ENCODE measurements at places on chromosomes 7 and 10.

DNA sequence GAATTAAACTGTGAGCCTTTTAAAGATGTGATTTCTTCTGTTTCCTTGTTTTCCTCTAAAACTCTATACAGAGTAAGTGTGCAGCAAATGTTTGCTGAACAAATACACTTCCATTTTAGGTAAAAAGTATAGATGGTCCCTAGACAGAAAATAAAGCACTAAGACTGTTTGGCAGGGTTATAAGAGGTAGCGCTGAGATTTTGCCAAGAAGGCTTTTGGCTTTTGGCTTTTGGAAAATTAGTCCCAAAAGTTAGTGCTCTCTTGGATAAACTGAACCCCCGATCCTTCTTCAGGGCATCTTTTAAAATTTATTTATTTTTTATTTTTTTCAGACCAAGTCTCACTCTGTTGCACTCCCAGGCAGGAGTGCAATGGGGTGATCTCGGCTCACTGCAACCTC, 175.7 kb upstream of the NRP1 start:
- DNase-seq: no peak

- no peak for DNase-seq
Observed at GRCh38 chr7:151819866-151820265, 57.0 kb downstream of the PRKAG2 start.

DNA sequence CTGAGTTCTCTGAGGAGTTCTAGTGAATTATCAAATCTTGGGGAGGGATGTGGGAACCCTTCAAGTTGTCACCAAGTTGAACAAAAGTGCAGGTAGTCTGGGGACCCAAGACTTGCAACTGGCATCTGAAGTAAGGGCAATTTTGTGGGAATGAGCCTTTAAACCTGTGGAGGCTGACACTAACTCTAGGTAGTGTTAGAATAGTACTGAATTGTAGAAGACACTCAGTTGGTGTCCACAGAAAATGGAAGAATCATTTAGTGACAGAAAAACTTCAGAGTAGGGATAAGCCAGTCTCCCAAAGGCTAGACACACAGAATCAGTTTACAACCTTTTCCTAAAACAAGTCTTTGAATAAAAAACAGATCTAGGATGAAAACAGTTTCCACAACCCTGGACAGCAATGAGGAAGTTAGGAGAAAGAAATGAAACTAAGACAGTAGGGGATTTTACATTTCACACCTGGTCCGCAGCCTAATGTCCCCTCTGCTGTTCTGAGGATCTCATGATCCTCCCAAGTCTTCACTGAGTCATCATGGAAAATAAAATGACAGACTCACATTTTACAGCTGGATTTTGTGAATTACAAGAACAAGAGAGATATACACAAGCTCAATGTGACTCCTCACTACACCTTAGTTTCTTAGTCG, 23.0 kb upstream of the ING3 start:
- no peak for DNase-seq

- no peak for DNase-seq
Observed at GRCh38 chr10:100186253-100187212, 704 bp upstream of the ERLIN1 start.

GRCh38 chr7:2522780-2523433, 3.3 kb downstream of the LFNG start:
- DNase-seq: peak; percentile 35

- DNase-seq: peak; percentile 41
Observed at GRCh38 chr7:43583424-43584194, 701 bp downstream of the STK17A start.

DNA sequence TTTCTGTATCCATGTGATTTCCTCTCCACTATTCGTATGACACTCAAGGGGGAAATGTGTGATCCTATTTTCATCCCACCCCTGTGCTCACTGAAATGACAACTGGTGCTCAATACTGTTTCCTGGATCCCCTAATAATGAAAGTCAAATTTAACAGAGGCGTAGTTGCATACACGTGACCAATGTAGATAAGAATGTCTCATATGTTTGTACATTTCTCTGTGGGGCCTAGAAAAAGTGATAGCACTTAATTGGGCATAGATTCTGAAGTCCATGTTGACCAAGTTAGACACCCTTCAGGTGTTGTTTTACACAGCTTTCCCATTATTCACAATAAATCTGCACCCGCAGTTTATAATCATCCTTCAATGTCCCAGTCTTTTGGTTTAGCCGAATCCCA, 59.1 kb downstream of the JAZF1 start:
- DNase-seq: no peak

DNA sequence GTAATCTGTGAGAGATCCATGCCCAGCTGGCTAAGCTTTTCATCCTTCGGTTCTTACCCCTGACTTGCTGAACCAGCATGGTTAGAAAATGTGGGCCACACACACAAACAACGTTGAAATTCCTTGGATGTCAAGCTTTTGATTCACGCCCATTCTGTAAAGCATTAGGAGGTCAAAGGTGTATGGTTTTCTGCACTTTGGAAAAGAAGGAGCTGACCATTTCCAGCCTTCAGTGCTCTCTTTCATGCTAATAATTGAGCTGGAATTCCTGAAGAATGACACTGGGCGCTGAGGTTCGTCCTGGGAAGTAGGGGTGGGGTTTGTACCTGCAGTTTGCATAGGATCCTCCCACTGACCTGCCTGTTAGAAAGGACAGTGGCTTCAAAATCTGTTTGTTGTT, 23.1 kb downstream of the KLF6 start:
- DNase-seq: no peak

- no peak for DNase-seq
Observed at GRCh38 chr7:25926451-25926850, 225.5 kb upstream of the NFE2L3 start.

DNA sequence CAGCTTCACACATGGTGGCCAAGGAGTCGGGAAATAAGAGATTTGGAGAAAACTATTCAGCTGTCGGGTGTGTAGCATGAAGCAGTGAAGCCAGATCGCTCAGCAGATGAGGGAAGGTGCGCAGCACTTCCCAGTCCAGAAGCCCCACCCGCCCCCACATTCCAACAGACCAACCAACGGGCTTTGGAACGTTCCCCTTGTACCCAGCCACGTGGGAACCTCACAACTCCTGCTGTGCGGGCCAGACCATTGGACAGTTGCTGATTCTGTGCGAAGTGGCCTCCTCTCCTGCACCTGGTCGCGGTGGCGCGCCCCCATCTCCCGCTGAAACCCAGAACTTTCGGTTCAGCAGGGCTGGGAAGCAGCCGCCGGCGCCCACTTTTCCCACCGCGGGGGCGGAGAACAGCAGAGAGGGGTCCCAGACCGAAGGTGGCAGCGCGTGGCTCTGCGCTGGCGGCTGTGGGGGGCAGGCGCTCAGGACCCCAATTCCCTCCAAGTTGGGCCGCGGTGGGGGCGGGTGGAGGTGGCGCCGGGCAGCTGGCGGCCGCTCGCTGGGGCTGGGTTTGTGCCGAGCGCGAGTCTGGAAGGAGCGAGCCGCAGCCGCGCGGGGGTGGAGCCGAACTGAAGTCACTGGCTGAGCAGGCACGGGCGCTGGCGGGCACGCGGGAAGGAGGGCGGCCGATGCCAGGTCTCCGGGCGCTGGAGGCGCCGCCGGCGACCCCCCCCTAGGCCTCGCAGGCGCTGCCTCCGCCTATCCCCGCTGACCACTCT, 1301.5 kb upstream of the SORCS1 start:
- peak; percentile 24 for DNase-seq

DNA sequence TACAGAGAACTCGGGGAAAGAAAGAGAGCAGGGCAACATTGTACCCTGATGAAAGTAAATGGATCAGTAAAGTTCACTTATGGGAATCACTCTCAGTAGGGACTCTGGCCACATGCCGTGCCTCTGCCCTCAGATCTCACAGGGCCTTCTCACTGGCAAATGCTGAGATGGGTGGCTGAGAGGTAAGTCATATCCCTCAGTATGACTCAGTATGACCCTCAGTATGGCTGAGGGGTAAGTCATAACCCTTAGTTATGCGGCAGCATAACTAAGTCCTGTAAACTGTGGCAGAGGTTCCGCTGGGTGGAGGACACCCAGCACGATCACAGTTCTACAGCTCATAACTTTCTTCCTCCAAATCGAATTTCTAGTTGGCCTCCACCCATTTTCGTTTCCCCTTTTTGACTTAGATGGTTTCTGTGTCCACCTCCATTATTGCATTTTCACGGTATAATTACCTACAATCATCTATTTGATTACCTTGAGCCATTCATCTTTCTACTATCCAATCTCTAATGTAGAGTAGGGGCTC, 26.5 kb upstream of the WNT16 start:
- DNase-seq: no peak

DNA sequence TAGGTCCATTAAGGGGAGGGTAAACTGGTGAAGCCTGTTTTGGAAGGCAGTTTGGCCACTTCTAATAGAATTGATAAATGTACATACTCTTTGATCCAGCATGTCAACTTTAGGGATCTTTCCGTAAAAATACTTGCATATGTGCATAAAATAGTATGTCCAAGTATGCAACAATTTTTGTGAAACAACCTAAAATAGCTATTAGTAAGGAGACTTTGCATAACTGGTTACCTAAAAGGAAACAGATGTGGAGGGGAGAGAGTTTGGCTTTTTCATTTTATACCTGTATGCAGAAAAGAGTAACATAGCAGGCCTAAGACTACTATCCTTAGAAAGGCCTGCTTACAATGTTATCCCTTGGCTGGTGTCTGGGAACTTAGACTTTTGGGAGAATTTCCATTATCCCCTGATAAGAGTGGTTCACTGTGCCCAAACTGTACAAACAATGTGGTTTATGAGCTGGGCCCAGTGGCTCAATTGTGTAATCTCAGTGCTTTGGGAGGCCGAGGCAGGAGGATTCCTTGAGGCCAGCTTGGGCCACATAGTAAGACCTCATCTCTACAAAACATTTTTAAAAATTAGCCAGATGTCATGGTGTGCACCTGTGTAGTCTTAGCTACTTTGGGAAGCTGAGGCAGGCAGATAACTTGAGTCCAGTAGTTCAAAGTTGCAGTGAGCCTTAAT, 21.3 kb downstream of the PTPN12 start:
- no peak for DNase-seq

GRCh38 chr10:52004342-52004949, 305.1 kb upstream of the CSTF2T start:
- no peak for DNase-seq

GRCh38 chr7:140235114-140235513, 58.3 kb upstream of the KDM7A start:
- DNase-seq: no peak

DNA sequence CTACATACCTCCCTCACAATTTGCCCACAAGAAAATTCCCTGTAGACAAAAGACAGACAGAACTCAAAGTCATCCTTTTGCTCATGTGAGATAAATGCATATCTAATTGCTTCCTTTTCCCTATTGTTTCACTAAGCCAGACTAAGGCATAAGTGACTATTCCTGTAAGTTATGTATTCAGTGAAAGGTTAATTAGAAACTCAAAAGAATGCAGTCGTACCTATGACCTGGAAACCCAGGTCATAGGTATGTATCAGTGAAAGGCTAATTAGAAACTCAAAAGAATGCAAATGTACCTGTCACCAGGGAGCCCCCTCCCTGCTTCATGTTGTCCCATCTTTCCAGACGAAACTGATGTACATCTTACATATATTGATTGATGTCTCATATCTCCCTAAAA, 10.3 kb upstream of the GARS1 start:
- no peak for DNase-seq

DNA sequence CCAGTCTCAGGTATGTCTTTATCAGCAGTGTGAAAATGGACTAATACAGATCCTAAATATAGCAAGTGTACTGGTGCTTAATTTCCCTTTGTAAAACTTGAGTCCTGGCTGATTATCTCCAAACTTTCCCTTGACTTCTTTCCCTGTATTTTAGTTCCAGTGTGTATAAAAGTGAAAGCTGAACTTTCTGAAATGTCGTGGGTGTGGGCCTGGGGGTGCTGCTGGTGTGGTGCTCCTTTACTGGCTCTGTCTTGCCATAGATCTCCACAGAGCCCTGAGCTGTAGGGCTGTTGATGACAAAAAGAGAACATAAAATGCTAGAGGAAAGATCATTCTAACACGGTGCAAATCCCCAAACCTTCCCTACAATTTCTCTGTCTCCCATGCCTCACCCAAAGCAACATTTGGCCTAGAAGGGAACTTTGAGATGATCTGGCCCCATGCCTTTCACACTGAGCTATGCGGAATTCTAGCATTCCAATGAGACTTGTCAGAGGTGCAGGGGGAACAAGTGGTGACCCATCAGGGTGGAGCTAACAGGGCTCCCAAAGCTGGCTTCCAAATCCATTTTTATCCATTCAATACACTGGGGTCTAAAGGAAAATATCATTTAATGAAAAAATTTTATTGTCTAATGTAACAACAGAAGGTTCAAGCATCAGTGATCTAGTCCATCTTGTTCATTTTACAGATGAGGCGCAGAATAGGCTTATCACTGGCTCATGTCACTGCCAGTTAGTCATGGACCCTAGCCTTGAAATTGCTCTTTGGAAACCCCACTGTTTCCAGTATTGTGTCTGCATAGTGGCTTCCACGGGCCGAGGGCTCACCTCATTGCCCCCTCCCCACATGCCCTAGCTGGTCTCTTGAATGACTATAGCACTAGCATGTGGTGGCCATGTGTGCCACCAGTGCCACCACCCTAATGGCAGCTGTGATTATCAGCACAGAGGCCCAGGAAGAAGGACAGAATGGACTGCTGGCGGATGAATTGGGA, 1000.9 kb downstream of the LRMDA start:
- DNase-seq: no peak

DNA sequence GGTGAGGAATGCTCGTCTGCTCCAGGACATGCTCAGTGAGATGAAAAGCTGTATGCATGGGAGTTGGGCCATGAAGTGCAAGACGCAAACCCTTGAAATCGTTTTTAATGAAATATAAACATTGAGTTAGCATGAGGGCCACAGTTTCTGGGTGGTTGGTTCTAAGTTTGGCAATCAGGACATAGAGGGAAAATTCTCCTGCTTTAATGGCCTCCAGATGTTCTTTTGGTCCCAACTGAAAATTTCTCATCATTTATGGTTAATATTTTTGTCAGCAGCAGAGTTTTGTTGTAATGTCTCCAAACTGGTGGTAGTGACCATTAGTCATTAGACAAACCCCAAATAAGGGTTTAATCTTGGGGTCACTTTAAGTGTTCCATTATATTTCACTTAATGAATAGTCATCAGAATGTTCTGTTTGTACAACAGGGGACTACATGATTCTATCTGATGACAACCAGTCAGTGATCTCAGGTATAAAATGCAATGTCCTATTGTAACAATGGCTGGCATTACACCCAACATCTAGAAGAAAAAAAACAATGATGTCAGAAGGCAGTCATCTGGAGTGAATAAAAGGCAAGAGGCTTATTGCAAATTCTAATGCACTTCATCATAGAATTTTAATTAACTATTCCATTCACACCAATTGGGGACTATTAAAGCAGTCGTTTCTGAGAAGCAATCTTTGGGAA, 197.4 kb downstream of the JCAD start:
- no peak for DNase-seq

- DNase-seq: no peak
Observed at GRCh38 chr7:40015790-40016296, 65.8 kb downstream of the CDK13 start.

- no peak for DNase-seq
Observed at GRCh38 chr7:35380739-35381224, 126.9 kb upstream of the TBX20 start.

DNA sequence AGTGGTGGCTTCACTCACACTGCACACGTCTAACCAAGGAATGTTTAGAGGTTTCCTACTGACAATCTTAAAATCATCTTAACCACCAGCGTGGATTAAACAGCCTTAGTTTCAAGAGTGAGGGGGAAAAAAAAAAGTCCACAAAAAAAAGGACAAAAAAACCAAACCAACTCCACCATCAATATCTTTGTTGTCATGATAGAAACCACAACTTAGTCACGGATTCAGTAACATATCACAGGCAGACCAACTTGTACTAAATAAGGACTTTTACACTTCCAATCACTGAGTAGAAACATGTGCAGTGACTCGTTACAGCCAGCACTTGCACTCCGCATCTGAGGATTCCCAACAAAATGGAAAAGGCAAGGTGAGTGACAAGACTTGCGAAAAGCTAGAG, 46.5 kb downstream of the FAM171A1 start:
- no peak for DNase-seq
